ENCODE measurements at places on chromosomes 6 and 20.
A peak's percentile ranks its signal among the peaks of the same experiment; 100 is the strongest.

GRCh38 chr6:36139991-36140710 is 9.8 kb downstream of the MAPK13 start:
- no peak for DNase-seq

GRCh38 chr20:16539280-16540021 is 33.8 kb downstream of the KIF16B start:
- DNase-seq = no peak

DNA sequence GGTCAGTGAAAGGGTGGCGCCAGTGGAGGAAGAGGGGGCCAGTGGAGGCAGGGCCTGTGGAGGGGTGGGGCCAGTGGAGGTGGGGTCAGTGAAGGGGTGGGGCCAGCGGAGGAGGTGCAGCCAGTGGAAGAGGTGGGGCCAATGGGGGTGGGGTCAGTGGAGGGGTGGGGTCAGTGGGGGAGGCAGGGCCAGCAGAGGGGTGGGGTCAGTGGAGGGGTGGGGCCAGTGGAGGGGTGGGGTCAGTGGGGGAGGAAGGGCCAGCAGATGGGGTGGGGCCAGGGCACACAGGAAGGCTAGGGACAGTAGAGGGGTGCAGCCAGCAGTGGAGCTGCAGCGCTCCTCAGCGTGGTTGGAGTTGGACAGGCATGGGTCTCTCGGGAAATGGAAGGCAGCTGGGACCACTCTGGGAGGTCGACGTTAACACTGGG is 18.7 kb downstream of the ADRM1 start:
- no peak for DNase-seq

- DNase-seq = no peak
These were observed 27.3 kb downstream of the GMPR start for GRCh38 chr6:16265351-16266341.

DNA sequence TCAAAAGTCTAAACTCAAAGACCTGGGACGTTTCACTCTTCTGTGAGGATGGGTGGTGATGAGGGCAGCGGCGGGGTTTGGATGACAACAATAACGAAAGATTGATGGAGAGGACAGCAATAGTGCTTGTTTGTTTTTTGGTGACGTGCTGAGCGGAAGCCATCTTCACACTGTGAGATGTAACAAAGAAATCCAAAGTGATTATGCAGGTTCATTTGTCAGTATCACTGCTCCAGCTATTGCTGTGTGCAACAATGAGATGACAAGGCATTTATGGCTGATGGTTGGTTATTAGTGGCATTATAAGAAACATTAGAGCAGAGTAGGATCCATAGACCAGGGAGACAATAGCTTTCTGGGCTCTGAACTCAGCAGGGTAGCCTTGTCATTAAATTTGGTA is 306.7 kb downstream of the RNF144B start:
- DNase-seq = no peak

DNA sequence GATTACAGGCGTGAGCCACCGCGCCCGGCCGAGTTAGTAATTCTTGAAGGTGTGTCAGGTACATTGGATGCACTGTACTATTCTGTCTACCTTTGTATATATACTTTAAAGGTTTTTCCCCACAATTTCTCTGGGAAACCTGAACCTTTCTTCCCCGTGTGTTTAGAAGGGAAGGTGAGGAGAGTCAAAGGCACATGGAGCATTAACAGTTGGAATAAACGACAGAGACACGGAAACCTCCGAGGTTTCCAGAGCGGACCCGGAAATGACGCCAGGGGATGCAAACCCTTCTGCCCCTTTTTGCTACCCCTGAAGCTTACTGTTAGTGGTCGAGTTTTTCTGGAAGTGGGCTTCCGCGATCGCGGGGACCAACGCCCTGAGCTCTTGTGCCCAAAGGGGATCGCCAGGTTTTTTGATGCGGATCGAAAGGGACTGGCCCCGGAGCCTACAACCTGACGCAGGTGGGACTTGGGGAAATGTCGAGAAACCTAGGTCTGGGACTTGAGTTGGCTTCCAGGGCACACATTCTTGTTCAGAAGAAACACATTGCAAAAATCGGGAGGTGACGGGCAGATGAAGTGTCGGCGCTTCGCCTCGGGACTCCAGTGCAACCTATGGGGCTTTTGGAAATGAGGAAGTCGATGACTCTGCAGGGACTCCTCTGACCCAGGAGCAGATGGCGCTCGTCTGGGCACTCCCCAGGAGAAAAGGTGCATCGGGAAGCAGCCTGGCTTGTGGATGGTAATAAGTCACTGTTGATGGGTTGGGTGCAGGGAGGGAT is 218.2 kb downstream of the OR2B2 start:
- peak; percentile 47 for DNase-seq

Data from right hindlimb (tissue), 1 donor.